ENCODE measurements at places on chromosomes 11 and 22.

DNA sequence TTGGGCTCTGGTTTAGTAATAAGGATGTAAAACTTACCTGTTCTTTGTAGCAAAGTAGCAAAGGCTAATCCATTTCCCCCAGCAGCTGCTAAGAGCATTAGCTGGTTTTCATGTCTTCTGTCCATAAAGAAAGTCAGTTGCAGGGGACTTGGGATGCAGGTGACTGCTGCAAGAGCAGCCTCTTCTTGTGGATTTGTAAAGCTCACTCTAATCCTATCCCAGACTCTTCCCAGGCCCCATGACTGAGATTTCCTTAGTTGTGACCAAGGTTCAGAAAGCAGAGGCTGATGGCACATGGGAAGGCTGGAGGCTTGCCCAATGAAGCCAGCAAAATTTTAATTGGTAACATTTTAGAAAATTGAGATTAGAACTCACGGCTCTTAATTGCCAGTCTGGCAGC is 94.4 kb upstream of the HORMAD2 start:
- no peak for DNase-seq

DNA sequence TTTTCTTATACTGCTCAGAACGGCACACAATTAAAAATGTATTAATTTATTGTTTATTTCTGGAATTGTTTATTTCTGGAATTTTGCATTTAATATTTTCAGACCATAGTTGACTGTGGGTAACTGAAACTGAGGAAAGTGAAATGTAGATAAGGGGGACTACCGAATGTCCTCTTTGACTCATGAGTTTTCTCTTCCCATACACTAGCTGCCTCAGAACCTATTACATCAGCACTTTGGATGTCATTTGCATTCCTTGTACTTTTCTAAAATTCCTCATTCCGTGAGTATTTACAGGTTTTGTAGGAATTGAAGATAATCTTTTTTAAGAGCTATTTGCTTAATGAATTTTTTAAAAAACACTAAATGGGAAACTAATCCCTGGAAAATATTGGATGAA is 29.8 kb downstream of the ZC3H12C start:
- DNase-seq, result no peak

- DNase-seq, result no peak
Observed at GRCh38 chr11:255176-255575, 18.4 kb downstream of the PSMD13 start.

DNA sequence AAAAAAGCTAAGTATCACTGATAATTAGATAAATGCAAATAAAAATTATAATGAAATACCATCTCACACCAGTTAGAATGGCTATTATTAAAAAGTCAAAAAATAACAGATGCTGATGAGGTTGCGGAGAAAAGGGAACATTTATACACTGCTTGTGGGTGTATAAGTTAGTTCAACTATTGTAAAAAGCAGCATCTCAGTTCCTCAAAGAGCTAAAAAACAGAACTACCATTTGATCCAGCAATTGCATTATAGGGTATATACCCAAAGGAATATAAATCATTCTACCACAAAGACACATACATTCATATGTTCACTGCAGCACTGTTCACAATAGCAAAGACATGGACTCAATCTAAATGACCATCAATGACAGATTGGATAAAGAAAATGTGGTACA is 120.3 kb upstream of the ZBED5 start:
- DNase-seq, result no peak

GRCh38 chr22:38338772-38339379 is 21.6 kb upstream of the CSNK1E start:
- DNase-seq, result no peak

- no peak for DNase-seq
Observed at GRCh38 chr22:28500006-28500405, 179.6 kb downstream of the TTC28 start.
